Muscle of leg (tissue), 16 donors: ENCODE measurements at places on chromosomes 1 and 21. TPM values are rescaled to one million over a fixed set of nuclear protein-coding genes. Genes with fewer than 3 reads are reported as not detected.

DNA sequence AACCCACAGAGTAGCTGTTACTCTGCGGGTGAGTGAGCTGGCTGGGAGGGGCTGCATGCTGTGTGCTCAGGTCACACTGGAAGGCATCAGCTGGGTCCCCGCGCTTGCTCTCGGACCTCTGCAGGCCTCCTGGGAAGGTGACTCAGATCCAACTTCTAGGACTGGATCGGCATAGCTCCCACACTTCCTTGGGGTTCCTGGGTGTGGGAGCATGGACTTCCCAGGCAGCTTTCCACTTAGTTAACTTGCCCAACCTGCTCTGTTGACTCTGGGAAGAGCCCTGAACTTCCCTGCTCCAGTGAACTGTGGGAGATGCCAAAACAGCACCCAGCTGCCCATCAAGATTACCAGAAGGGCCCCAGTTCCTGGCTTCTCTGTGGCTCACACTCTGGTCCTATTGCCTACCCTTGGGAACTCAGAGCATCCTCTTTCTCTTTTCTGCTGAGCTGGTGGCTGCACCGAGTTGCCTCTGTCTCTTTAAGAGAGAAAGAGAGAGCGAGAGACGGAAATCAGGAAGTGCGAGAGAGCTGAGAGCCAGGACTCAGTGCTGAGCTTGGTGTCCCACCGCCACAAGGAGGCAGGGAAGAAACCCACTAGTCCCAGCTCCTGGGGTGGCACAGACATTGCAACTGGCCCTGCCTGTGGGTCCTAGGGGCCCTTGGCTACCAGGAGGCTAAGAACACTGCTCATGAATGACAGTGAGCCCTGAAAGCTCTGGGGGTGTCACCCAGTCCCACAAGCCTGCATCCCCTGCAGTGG is at the start of gene IKBKE:
IKBKE (plus strand) TSS at position 544 of the 759 bp plus-strand sequence. CDS start 2,752 bp downstream, outside the sequence.
- peak; percentile 87 for DNase-seq

PYHIN1 gene
- total RNA-seq: 0.22 TPM

GRCh38 chr1:209484429-209484828 is 99.1 kb upstream of the CAMK1G start:
- DNase-seq: no peak

- DNase-seq: peak; percentile 86
Measured at GRCh38 chr1:67460676-67461500, 30.7 kb upstream of the SERBP1 start.

SPRR2F gene
- total RNA-seq: not detected

ATP1A4 gene
- total RNA-seq: 0.44 TPM

- peak; percentile 48 for DNase-seq
Measured at GRCh38 chr1:119323216-119323982, 45.2 kb upstream of the HAO2 start.

- no peak for DNase-seq
Measured at GRCh38 chr1:241533326-241534115, 1.3 kb downstream of the KMO start.

NFASC gene
- 1.0 TPM for total RNA-seq

PDIK1L gene
- 7.0 TPM for total RNA-seq

RNU1-4 gene
- 2,384 TPM for total RNA-seq

- DNase-seq: no peak
Measured at GRCh38 chr1:9621032-9621431, 30.5 kb upstream of the PIK3CD start.
